ENCODE measurements at places on chromosomes 5 and 9.

- DNase-seq, result peak; percentile 79
Observed at GRCh38 chr9:113516840-113517577, 53.5 kb downstream of the RGS3 start.

DNA sequence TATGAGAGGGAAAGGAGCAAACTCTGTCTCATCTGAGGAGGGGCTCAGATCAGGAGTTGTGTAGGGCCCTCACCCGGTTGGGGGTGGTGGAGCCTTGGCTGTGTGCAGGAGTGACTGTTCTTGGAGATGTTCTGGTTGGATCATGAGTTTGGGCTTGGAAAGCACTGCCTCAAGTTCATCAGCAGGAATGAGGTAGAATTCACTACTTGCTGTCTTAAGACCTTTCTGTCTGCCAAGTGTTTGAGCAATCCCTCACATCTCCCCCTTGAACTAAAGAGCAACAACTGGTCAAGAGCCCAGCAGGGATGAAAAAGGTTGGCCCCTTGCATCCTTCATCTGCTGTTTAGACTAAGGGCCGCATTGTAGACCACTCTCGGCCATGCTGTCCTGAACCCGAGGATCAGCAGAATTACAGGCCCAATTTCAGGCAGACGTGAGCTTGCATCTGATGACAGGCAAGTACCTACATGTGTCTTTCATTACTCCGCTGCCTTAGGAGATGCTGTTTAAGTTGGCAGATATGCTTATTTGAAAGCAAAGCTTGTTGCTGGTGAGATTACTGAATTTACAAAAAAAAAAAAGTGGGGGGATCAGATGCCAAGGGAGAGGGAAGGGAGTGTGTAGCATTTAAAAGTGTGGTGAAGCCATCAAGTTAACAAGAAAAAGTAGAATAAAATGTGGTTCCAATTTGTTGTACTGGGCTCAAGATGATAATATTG lies 36.4 kb downstream of the PIK3R1 start:
- no peak for DNase-seq

DNA sequence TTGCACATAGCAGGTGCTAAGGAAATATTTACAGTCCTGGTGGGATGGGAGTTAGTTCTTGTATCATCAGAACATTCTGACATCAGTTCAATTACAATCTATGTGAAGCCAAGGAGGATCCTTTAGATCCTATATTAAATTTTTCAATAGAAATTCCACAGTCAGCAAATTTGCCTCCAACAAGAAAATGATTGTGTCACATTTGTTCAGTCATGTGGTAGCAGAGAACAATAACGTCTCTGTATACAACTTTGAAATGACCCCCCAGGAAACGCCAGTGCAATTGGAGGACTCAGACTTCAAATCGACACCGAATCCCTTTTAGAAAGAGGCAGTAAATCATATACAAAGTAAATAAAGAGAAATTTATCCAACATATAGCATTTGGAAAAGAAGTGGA lies 392.1 kb downstream of the DTWD2 start:
- DNase-seq, result no peak

- DNase-seq, result no peak
Observed at GRCh38 chr5:144060598-144060997, 109.9 kb downstream of the YIPF5 start.

- DNase-seq, result no peak
Observed at GRCh38 chr5:147234825-147235635, at the start of gene STK32A. TSS of gene STK32A (plus strand) at chr5:147235026. CDS start at chr5:147239635, 4,609 bp downstream.

GRCh38 chr5:115271295-115272050 lies 8.8 kb upstream of the PGGT1B start:
- no peak for DNase-seq

GRCh38 chr5:5154733-5155132 lies 14.6 kb downstream of the ADAMTS16 start:
- no peak for DNase-seq

DNA sequence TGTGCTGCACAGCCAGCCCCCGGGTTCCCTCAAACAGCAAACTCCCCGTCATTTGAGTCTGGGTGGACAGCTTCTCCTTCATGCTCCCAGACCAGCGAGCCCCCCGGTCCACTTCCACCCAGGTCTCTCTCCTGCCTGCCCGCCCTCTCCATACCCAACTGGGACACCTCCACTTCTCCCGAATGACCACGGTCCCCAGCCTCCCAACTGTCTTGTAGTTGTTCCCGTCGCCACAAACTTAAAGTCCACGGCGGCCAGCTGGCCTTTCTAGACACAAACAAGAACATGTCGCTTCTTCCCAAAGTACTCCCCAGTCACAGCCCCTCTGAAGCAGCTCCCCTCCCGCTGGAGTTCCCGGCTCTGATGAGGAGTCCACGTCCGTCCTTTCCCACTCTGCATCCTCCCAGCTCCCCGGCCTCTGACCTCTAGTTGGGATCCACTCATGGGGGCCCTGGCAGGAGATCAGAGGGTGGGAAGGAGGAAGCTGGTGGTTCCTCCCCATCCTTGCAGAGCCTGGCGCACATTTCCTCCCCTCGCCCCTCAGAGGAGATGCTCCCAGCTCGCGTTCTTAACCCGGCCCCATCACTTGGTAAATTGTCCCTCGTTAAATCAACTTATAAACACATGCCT lies 24.1 kb upstream of the PPP1R26 start:
- no peak for DNase-seq

DNA sequence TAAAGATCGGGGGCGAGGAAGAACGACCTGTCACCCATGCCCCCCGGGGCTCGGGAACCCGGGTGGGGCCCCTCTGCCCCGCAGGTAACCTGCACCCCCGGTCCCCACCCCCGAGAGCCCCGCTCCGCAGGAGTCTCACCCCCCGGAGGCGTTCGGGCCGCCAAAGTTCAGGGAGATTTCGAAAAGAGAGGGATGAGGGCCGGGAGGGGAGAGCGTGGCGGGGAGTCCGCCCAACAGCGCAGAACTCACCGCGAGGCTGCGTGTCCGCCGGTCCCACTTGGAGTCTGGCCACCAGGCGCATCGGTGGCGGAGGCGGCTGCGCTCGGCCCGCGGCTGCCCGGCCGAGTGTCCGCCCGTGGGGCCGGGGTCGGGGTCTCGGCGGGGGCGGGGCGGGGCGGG lies at the start of gene PHF19:
Gene PHF19, minus strand, starts transcription at position 347 of the 399 bp plus-strand sequence. CDS start 2,447 bp downstream, outside the sequence.
- no peak for DNase-seq

GRCh38 chr5:77095189-77095588 lies 8.1 kb upstream of the ZBED3 start:
- DNase-seq, result no peak

- DNase-seq, result no peak
Observed at GRCh38 chr5:134097211-134097749, 17.2 kb upstream of the TCF7 start.

DNA sequence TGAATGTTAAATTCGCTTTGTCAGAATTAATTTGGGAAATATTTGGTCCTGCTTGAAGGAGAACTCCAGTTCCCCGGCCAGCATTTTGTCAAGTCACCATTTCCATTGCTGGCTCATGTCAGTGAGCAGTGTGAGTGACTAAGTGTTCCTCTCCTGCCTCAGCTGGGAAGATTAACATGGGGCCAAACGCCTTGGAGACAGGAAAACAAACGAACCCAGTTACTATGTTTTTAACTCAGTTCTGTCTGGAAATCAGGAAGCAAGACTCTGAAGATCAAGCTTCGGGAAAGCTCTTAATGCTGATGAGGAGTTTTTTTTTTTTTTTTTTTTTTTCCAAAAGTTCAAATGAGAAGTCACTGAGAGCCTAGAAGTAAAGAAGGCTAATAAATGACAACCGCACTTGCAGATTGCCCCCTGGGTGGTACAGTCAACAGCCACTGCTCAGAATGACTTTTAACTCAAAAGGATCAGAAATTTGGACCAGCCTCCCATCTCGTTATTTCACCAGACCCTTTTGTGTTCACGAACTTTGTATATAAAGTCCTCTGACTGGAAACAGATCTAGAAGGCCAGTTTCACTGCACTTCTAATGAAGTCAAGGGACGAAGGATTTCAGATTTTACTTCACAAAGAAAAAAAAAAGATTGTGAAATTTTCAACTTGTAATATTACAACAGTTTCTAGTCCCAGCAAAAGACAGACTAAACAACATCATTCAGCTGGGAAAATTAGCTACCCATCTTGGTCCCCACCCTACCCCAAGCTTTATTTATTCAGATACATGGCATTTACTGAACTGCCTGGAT lies 121.3 kb downstream of the LHFPL2 start:
- DNase-seq, result no peak

- DNase-seq, result no peak
Observed at GRCh38 chr5:39115644-39116343, 41.6 kb upstream of the RICTOR start.

DNA sequence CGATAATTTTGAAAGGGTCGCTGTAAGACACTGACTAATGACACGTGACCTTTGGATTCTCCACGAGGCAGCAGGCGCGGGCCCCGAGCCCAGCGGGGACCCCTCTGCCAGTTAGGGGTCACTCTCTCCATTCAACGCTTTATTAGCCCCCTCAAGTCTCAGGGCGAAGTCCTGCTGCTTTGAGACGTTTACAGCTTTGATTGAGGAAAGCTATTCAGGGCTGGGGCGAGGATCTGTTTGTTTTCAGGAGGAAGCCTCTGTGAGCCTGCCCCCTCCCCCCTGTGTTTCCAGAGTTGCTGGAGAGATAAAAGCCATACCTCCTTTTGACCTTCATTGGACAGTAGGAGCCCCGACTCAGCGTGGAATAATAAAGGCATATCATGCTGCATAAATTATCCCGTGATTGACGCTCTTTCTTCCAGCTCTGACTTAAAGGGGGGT lies 31.4 kb upstream of the MSX2 start:
- no peak for DNase-seq

DNA sequence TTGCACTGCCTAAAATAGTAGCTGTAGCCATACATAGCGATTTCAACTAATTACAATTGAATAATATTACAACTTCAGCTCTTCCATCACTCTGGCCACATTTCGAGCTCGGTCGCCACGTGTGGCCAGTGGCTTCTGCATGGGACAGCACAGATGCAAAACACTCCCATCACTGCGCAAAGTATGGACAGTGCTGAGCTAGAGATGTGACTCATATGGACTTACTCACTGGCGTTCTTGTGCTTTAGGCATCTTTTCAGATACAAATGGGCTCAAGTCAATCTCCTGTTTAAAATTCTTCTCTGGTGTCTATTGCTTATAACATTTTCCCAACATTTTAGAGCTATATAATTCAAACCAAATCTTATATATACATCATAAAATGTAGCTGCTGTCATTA lies 222.7 kb downstream of the ELAVL2 start:
- DNase-seq, result no peak

- no peak for DNase-seq
Observed at GRCh38 chr5:533955-534742, 9.9 kb upstream of the SLC9A3 start.

DNA sequence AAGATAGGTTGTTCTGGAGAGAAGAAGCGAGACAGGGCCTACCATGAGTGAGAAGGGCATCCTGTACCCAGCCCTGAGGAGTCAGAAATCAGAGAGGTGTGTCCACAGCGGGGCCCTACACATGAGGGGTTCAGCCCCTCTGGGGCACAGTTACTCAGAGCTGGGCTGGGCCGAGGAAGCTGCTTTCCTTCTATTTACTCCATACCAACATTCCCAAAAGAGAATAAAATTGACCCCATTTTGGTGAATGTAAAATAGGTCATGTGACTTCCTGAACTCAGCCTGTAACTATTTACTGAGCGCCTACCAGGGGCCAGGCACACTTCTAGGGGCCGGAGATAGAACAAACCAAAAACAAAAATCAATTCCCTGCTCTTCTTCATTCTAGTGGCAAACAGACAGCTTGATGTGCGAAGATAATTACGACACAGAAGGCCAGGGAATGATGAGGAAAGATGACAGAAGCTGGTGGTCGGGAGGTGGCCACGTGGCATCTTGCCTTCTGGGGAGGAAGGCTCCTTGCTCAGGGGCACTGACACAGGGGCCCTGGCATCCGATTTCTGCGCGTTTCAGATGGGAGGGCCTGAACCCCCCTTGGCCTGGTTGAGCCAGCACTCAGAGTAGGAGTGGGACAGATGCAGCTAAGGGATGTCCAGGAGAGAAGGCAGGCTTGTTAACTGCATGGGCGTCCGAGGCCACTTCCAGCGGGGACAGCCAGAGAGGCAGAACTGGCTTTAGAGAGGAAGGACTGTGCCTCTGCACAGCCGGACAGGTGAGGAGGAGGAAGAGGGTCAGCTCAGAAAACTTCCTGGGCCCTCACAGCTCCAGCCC lies 121.8 kb downstream of the NSG2 start:
- no peak for DNase-seq

DNA sequence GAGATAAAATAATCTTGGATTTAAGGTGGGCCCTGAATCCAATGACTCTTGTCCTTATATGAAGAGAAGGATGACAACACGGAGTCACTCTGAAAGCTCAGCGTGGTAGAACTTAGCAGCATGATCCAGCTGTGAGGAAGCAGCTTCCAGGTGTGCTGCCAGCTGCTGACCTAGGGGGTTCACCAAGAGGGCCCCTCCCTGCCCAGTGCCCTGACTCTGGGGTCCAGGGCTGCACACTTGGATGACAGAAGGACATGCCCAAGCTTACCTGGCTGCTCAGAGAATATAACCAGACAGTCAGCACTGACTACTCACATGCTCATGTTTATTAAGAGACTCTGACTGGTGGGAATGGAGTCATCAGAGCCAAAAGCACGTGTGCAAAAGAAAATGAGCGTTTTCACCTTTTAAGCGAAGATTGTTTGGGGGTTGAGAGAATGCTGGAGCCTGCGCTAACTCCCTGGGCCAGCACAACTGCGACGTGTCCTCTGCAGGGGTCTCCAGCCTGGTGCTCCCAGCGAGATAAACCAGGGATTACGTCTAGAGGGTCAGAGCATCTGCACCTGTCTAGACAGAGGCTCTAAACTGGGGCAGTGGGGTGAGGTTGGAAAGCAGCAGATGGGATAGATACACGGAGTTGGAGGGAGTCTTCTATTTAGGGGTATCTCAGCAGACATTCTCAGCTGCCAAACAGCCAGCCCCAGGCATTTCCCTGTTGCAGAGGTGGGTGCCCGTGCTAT lies 41.3 kb downstream of the ROPN1L start:
- no peak for DNase-seq

DNA sequence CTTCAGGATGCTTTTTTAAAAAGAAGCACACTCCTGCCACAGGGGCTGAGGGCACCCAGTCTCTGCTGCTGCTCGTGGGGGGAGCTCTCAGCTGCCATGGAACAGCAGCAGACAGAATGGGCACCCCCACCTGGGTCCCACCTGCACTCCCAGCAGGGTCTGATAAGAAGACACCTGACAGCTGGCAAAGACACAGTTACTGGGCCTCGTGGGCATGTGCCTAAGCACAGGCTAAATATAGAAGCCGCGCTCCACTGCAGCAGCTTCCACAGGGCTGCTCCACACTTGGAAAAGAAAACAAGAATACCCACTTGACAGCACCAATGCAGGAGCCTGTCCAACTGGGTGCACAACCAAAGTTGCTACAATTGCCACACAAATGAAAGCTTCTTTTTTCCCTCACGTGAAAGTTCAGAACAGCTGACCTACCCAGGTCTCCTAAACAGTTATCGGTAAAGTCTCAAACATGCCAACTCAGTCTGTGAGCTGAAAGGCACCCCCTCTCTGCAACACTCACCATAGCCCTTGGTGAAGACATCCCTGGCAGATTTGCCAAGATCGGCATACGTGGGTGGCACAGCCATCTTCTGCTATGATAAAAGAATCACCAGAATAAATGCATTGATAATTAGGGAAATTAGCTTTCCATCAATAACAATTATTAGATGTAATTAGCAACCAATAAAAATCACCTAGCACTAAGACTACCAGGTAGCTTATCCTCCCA lies 12.2 kb downstream of the VDAC1 start:
- no peak for DNase-seq

GRCh38 chr5:150257424-150257823 lies 32.1 kb downstream of the CAMK2A start:
- DNase-seq, result no peak

All from stimulated activated CD8-positive, alpha-beta memory T cell treated with anti-CD3 and anti-CD28 coated beads, Interleukin-15, amount 100 ng/mL, for 48 hours (primary cell).